ENCODE measurements at places on chromosomes 2 and 18.

DNA sequence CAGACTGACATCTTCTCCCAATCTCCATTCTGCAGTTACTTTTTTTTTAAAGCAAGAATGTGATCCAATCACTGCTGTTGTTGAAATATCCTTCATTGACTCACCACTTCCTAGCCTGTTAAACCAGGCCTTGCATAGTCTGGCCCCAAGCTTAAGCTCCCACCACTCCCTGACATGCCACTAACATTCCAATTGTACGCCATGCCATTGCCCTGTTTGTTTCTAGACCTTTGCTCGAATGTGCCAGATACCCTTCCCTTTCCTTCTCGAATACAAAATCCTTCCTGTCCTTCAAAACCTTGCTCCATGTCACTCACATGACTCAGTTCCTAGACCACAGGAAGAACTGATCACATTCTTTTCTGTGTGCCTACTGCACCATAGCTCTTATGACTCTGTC, 224.2 kb downstream of the CYRIA start:
- DNase-seq: no peak

DNA sequence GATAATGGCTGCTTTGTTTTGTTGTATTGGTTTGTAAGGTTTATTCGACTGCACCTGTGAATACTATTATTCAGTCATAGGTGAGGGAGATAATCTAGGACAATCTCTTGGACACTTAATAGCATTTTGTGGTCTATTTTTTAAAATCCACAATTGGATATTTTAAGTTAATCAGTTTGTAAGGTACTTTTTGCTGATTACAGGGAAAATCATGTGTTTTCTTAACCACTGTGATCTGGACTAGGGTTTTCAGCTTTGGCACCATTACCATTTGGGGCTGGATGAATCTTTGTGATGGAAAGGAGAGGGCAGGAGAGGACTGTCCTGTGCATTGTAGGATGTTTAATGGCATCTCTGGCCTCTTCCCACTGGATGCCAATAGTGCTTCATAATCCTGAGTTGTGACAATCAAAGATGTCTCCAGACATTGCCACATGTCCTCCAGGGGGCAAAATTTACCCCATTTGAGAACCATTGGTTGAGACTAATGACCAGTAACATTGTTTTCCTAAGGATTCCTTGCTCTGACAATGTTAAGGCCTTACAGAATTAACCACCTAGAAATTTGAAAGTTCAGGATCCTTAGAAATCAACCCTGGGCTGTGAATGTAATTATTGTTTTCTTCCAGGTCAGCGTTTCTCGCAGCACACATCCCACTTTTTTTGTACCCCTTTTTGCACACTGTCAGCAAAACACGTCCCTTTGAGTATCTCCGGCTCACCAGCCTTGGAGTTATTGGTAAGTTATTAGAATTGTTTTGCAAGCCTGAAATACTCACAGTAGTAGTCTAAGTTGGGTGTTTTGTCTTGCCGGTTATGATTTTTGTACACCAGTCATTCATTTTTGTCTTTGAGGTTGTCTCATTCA, 15.6 kb downstream of the CNOT9 start:
- DNase-seq: peak; percentile 13

DNA sequence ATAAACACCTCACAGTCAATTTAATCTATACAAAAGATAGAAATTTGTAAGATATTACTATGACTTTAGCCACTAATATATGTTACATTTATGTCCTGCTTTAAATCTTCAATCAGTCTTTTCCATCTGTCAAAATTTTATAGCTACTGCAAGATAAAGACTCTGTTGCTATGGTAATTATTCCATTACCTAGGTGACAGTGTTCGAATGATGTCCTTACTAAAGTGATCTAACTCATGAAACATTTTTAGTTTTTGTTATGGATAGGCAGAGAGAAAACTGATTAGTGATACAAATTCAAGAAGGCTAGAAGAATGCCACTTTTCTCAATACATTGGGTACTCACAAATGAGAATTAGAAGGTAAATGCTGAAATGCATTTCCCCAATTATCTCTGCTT, 359.9 kb upstream of the FSHR start:
- no peak for DNase-seq

GRCh38 chr2:127941461-127941860, 55.7 kb upstream of the AMMECR1L start:
- DNase-seq: no peak

DNA sequence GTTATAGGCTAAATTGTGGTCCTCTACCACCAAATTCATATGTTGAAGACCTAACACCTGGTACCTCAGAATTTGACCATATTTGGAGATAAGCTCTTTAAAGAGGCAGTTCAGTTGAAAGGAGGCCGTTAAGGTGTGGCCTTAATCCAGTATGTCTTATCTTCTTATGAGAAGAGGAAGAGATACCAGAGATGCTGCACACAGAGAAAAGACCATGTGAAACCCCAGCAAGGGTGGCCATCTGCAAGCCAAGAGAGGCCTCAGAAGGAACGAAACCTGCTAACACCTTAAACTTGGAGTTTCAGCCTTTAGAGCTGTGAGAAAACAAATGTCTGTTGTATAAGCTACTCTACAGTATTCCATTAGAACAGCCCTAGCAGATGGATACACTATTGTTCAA, 528.1 kb upstream of the DCC start:
- DNase-seq: no peak

DNA sequence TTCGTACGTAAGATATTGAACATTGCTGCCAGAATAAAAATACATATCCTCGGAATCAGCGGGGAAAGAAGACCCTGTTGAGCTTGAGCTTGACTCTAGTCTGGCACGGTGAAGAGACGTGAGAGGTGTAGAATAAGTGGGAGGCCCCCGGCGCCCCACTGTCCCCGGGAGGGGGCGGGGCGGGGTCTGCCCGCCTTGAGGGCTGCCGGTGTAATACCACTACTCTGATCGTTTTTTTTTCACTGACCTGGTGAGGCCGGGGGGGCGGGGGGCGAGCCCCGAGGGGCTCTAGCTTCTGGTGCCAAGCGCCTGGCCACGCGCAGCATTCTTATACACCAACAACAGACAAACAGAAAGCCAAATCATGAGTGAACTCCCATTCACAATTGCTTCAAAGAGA, 324.0 kb upstream of the REG3G start:
- no peak for DNase-seq

- no peak for DNase-seq
These were observed 131.9 kb upstream of the CHAC2 start for GRCh38 chr2:53635694-53636093.

DNA sequence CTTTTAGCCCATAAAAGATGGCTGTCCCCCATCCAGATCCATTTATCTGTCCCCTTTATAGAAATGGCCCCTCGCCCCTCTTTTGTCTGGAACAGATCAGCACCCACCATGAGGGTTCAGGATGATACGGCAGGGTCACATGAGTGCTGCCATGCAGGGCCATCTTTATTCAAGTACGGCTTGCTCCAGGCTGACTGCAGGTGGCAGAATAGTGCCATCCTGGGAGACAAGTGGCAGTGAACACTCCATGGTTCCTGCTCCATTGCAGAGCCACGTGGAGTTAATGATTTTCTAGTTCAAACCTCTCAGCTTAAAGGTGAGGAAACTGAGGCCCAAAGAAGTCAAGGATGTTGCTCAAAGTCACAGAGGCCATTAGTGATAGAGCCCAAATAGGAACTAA, 180.6 kb downstream of the CLIP4 start:
- peak; percentile 45 for DNase-seq

DNA sequence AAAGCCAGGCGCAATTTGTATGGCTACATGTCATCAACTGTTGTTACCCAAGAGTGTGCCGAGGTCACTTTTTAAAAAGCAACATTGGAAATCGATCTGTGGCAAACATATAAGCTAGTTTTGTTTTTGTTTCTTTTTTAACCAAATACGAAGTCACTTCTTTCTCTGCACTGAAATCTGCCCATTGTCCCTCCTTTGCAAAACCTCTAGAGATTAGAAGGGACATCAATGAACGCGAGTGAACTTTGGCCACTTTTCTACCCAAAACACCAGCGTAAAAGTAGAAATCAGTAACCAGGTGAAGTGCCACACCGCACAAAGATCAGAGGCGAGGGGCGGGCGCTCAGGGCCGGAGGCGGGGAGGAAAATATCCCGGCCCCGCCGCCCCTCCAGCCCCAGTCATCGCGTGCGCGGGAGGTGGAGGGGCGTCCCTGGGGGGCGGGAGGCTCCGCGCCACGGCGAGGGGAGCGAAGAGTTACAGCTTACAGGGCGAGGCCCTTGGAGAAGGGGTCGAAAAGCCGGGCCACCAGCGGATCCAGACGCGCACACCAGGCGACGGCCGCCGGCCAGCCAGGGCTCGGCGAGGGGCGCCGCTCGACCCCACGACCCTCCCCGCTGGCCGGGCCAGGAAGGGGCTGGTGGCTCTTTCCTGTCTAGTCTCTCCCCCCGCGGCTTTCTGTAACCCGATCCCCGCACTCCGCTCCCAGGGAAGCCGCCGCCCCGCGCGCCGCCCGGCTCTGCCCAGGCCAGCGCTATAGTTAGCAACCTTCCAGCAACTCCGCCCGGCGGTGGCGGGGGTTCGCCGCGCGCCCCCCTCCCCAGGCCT, 993 bp downstream of the RBMS1 start:
- peak; percentile 65 for DNase-seq

GRCh38 chr2:200081236-200081635, 125.9 kb downstream of the MAIP1 start:
- DNase-seq: no peak

DNA sequence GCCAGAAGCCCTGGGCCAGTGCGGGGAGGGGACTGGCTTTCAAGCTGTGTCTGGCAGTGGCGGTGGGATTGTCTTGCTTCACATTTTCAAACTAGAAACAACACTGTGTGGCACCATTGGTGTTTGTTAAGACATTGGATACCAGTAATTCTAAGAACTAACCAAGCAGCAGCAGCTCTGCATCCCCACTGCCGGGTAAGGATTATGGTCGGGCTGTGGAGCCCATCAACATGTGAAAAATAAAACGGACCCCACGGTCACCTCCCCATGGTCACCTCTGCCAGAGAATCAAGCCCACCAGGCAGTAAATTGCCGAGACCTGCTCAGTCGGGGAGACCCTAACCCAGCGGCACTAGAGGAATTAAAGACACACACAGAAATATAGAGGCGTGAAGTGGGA, 65.3 kb downstream of the C18orf63 start:
- no peak for DNase-seq

DNA sequence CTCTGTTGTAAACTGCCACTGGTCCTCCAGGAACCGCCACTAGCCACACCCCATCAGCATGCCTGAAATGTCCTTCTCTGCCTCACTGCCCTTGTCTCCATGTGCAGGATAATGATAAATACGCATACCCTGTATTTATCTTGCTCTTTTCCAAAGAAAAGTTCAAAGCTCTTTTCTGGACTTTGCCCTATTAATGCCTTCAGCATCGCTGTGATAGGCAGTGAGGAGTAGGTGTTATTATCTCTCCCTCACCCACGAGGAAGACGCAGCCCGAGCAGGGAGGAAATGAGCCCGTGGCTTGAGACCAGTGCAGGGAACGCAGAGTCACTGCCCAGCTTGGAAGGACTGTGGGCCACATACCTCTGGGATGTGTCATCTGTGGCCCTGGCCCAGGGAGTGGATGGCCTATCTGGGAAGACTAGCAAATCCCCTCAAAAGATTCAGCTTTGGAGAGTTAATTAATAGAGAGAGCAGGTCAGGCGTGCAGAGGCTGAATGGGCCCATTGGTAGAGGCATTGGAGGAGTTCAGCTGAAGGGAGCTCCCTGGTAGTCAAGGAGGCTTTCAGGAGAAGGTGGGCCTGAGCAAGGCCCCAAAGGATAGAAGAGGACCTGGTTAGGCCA, 39.5 kb upstream of the MCFD2 start:
- no peak for DNase-seq

GRCh38 chr2:48356701-48357325, 173.1 kb upstream of the STON1 start:
- peak; percentile 73 for DNase-seq

DNA sequence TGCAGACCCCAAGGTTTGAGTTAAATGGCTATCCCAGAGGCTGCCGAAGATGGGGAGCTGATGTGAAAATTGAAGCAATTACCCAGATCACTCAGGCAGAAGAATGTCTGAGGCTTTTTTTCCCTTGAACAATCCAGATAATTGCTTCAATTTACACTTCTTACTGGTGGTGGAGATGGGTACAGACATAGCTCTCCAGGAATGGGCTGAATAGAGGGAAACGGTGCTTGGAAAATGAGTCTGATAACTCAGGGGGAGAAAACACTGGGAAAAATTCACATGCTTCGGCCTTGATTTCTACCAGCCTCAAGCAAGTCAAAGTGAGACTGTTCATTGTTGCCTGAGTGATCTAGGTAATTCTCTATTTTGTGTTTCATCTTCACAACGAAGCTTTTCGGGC, 9.5 kb upstream of the KIF5C start:
- no peak for DNase-seq

DNA sequence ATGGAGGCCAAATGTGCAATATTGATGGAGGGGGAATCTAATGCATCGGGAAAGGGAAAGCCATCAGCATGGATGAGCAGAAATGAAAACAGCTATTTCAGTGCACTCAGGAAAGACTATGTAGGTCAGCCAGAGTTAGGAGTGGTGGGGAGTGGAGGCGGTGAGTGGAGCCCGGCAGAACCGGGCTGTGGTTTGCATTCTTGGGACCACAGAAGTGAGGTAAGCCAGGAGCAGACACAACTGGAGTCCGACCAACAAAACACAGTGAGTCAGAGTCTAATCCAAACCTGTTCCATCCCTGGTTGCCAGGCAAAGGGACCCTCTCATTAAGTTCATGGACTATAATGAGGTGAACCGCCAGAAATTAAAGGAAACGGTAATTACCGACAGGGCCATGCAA, 61.1 kb upstream of the RAB12 start:
- DNase-seq: no peak

DNA sequence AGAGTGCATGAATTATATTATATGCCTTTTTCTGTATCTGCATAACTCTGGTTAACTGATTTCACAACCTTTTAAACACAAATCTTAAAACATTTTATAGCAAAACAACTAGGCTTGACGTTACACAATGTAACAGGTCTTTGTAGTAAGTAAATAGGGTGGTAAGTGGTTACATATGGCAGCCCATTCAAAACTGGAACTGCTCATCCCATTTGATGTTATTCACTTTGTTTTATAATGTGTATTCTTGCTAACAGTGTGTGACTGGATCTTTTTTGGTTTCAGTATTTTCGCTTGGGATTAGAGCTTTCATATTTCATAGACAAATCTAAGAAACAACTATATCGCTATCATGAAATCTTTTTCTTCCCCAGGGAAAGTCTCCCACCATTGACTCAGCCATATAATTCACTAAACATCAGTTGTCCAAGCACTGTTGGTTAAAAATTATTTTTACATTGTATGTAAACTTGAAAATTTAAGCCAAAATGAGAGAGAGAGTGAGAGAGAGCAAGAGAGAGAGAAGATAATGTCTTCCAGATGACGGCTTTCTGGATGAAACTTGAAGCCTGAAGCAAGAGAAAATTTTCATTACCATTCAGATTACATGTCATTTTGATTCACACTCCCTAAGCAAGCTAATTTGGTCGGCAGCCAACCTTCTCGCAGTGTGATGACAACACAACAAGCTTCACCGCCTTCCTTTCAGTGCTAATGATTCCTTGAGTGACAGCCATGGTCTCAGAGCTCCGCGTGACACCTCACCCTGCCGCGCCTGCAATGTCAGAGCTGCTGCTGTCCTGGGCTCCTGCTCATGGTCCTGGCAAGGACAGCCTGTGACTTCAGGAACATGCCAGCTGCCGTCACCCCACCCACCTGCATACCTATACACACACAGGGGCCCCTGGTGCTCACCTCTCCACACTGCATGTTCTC, 946.9 kb upstream of the SOX11 start:
- DNase-seq: no peak
